ENCODE measurements at places on chromosomes 16 and 17.

- no peak for DNase-seq
Observed at GRCh38 chr17:39658346-39658745, 6.8 kb upstream of the TCAP start.

GRCh38 chr16:83895243-83895642 lies 3.7 kb upstream of the MLYCD start:
- no peak for DNase-seq

- DNase-seq, result no peak
Observed at GRCh38 chr16:27287051-27287811, 18.7 kb upstream of the NSMCE1 start.

- DNase-seq, result no peak
Observed at GRCh38 chr17:77933777-77934398, 24.6 kb upstream of the TNRC6C start.

GRCh38 chr16:10839279-10839666 lies 20.7 kb upstream of the TVP23A start:
- no peak for DNase-seq

DNA sequence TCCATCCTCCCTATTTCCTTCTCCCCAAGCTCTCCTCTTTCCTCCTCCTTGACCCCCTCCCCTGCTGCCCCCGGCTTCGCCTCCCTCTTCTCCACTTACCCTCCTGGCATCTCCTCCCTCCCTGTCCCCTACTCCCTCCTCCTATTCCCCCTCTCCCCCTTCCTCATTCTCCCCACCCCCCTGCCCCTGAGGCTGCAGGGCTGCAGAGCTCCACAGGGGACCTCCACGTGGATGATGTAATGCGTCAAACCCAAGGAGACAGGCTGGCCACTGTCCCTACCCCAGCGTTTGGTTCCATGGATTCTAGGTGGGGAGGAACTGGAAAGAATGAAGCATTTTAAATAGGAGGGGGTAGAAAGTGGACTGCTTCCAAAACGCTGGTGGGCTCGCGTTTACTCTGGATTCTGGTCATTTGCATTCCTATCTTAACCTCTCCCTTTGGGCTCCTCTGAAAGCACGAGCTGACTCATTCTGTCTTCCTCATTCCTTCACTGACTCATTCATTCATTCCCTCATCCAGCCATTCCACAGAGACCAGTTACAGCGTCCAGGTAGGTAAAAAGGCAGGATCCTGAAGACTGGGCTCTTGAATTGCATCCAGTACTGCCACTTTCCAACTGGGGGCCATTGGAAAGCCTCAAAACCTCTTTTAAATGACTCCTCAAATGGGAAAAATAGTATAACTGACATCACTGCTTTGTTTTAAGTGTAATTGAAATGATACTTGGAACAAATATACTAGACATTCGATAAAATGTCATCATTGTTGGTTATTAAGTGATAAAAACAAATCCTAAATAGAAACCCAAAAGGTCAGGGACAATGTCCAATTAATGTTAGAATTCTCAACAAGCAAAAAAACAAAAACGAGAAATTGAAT lies 943 bp upstream of the COTL1 start:
- DNase-seq, result no peak

- DNase-seq, result no peak
Observed at GRCh38 chr17:18988546-18989173, 15.9 kb downstream of the FAM83G start.

- DNase-seq, result no peak
Observed at GRCh38 chr16:71761097-71761496, 36.6 kb upstream of the PHLPP2 start.

GRCh38 chr17:61562287-61562686 lies 28.7 kb downstream of the NACA2 start:
- no peak for DNase-seq

DNA sequence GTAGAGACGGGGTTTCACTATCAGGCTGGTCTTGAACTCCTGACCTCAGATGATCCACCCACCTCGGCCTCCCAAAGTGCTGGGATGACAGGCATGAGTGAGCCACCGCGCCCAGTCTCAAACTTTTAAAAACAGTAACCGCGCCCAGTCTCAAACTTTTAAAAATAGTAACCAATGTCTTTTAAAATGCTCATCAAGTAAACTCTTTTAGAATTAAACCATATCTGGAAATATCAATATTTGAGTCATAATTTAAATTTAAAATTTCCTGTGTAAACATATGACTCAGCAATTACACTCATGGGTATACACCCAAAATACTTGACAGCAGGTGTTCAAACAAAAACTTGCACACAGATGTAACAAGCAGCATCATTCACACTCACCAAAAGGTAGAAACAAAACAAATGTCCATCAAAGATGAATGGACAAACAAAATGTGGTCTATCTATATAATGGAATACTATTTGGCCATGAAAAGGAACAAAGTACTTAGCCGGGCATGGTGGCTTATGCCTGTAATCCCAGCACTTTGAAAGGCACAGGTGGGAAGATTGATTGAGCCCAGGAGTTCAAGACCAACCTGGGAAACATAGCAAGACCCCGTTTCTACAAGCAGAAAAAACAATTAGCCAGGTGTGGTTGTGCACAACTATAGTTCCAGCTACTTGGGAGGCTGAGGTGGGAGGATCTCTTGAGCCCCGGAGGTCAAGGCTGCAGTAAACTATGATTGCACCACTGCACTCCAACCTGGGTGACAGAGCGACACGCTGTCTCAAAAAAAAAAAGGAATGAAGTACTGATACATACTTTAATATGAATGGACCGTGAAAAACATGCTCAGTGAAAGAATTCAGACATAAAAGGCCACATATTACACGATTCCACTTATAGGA lies 20.2 kb downstream of the ENPP7 start:
- no peak for DNase-seq

GRCh38 chr16:57940382-57940966 lies 30.5 kb downstream of the CNGB1 start:
- no peak for DNase-seq

DNA sequence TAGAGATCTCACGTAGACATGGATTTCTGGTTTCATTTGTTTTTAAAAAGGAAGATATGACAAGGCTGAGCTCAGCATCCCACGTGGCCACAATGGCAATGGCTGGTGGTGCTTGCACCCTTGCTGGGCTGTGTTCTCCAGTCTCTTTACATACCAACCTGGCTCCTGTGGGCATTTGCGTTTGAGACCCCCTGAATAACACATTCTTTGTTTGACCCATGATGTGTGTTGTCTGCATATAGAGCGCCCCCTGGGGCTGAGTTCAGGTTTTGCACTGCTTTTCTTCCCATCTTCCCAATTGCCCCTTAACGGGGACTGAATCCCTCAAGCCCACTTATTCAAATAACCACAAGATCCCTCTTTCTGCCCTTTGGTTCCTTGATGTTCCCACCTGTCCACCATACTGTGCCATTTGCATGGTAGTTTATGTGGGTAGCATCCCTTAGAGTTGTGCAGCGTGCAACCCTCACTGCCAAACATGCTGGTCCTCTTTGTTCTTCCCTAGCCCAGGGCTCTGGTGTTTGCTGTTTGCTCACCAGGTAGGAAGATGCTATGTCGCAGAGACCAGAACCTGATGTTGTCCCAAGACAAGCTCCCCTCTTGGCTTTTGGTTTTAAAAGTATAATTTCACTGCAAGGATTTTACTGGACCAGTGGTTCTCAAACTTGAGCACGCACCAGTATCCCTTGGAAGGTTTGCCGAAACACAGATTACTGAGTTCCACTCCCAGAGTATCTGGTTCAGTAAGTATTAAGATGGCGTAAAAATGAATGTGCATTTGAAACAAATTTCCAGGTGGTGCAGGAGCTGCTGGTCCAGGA lies 38.5 kb upstream of the NKD1 start:
- DNase-seq, result no peak

DNA sequence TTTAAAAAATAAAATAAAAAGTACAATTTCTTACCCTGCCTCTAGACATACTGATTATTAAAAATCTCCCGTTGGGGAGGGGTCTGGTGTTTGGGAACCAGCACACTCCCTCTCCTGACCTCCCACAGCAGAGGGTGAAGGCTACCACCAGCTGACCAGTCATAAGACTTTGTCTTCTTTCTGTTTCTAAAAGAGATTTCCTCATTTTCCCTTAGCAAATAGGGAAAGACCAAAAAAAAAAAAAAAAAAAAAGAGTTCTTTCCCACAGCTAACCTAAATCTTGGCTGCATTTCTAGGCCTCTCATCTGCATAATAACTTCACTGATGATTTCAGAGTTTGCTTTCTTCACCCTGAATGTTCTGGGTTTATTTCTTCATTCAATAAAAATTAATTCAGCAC lies 30.3 kb downstream of the CDK5RAP3 start:
- no peak for DNase-seq

DNA sequence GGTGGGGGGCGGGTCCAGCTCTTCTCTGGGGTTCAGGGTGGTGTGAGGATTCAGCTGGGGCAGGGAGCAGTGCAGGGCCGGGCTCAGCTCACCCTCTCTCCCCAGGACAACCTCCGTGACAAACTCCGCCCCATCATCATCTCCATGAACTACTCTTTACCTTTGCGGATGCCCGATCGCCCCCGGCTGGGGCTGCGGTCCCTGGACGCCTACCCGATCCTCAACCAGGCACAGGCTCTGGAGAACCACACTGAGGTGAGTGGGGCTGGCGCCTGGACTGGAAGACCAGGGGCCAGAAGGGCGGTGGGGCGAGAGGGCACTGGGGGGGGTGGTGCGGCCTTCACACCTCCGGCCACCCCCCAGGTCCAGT lies 18.9 kb upstream of the PDK2 start:
- DNase-seq, result no peak

DNA sequence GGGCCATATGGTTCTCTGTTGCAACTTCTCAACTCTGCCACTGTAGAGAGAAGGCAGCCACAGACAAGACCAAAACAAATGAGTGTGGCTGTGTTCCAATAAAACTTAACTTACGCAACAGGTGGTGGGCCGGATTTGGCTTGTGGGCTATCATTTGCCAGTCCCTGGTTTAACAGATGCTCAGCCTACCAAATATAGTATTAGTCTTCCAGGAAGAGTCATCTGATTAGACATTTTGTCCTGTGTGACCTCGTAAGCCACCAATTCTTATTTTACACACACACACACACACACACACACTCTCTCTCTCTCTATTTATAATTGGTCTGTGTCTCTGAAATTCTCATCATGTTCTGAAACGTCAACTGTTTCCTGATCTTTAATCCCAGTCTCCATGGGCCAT lies 245.9 kb downstream of the XYLT1 start:
- no peak for DNase-seq

GRCh38 chr17:67364847-67365737 lies 1.3 kb downstream of the PSMD12 start:
- no peak for DNase-seq

DNA sequence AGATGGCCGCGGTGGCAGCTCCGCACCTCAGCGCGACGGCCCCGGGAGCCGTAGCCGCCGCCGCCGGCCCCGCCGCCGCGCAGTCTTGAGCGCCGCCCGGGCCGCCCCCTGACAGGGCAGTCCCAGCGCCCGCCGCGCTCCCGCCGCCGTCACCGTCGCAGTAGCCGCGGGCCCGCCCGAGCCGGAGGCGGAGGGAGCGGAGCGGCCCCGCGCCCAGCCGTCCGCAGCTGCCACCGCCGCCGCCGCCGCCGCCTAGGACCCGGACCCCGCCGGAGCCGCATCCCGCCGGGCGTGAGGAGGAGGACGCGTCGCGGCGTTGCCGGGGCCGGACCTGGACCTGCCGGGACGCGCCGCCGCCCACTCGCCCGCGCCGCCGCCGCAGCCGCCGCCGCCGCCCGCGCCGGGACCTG lies 218 bp downstream of the TNRC6C start:
- no peak for DNase-seq

- DNase-seq, result no peak
Observed at GRCh38 chr16:66511602-66512271, 38.2 kb downstream of the TK2 start.

DNA sequence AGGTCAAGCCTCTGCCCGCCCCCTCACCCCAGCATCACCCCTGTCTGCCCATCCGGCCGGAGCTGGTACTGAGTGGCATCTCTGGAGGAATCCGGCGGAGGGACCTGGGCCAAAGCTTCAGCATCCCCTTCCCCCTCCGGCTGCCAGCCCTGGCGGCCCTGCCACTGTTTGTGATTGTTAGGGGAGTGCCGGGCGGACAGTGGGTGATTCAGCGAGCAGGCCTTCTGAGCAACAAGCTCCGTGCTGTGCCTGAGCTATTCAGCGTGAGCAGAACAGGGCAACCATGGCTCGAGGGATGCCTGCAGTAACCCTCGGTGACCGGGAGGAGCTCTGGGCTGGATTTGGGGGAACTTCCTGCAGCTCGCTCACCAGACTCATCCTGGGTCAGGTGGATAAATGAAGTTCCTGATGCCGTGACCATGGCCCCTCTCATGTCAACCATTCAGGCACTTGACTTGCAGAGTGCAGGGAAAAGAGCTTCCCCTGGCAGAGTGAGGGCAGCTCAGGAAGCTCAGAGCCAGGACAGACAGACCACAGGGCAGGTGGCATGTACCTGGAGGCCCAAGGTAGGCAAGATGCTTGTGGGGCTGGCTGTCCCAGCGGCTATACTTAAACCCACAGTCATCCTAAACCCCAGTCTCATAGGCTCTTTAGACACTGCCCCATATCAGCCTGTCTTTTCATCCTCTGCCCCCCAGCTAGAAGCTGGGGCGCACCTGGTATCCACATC lies 24.3 kb upstream of the MLKL start:
- no peak for DNase-seq

DNA sequence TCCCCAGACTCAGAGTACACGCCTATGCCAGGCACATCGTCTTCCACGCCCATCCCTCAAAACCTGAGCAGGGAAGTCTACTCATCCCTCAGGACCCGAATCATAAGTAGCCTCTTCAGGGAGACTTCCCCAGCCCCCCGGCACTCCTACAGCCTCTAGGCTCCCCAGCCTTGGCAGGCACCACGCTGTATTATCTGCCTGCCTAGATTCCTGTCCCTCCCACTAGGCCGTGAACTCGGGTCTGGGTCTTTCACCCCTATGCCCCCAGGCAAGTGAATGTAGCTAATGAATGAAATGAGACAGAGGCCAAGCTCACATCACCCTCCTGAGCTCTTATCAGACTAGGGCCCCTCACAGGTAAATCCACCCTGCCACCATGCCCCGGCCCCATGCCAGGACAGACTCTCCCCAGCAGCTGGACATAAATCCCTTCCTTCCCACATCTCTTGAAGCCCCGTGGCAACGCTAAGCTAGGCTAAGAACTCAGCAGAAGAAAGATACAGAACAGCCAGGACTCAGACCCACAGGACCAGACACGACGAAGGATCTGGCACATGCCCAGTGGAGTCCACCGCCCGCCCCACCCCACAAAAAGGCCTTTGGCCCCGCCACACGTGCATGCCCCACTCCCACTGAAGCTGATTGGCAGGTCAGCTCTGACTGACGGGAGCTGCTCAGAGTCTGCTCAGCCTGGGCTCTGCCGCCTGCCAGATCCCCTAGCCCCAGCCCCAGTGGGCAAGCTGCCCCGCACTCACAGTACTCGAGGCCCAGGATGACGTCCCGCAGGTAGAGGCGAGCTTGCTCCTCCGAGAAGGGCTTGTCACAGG lies 13.0 kb downstream of the CAMKK1 start:
- no peak for DNase-seq

DNA sequence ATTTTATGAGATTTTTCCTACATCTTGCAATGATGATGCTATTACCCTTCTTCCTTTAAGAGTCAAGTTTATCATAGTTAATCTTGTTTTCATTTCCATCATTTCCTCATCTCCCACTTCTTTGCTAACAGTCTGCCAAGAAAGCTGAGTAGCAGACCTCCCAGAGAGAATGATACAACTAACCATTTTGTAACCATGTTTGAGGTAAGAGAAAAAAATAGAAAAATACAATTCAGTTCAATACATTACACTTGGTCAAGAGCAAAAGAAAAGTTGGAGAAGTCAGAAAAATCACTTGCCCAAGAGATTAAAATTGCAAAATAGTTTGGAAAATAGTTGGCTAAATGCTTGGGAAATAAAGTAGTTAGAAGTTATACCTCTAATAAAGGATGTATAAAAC lies 154.4 kb downstream of the ABCA8 start:
- no peak for DNase-seq

GRCh38 chr16:23739516-23739915 lies 15.3 kb upstream of the CHP2 start:
- no peak for DNase-seq

Measured in stimulated activated naive CD4-positive, alpha-beta T cell (primary cell).